Effector memory CD4-positive, alpha-beta T cell (primary cell): ENCODE measurements at places on chromosomes 5 and 9.

DNA sequence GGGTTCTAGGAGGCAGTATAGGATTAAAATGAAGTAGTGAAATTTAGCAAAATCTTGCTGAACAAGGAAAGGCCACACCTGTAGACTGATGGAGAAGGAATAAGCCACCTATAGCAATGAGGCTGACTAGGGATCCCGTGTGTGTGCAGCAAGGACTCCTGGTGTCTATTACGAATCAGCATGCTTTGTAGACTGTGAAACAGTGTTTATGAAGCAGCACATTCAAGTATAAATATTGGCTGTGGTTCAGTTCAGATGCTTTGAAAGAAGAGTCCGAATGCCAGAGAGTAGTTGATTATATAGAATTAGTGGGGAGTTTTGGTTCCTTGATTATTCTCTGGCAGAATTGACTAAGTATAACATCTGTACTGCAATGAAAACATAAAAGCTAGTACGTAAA lies 41.8 kb downstream of the CAST start:
- no peak for DNase-seq

DNA sequence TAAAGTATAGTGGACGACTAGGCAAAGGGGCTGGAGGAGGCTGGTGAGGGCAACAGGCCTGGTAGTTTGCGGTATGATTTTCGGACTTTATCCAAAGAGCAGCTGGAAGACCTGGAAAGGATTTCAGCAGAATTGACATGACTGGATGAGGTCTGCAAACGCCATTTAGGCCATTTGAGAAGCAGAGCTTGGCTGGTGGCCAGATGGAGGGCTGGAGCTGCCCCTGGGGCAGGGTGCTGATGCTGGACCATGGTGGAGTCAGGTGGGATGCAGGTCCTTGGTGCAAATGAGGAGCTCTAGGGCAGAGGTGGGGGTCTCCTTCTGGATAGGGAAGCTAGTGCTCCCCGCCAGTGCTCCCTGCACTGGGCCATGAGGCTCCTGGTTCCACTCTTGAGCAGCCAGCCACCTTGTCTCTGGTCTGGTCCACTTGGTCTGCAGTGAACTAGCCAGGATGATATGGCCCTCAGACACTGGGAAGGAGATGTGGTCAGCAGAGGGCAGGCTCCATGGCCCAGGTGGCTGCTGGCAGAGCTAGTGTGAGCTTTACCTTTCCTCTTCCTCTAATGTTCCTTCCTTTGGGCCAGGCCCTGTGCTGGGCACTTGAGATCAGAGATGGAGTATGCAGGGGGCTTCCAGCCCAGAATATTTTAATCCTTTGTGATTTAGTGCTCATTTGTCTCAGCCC lies 31.4 kb downstream of the COL27A1 start:
- DNase-seq, result no peak

DNA sequence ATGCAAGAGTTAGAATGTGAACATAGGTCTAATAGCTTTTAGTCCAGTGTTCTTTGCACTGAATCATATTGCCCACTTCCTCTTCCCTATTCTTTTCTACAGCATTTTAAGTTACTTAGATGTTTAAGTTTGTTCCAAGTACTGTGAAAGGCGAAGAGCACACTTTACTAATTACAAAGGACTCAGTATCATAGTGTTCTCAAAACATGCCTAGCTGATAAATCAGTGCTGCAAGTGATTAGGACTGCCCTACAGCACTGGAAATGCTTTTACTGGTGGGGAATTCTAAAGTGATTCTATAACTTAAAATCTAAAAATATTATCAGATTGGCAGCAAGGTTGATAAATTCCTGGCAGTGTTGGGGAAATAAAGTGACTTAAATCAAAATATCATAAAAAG lies 177.9 kb upstream of the KCNN2 start:
- no peak for DNase-seq

- no peak for DNase-seq
These were observed 20.8 kb upstream of the CKMT2 start for GRCh38 chr5:81212211-81212751.

DNA sequence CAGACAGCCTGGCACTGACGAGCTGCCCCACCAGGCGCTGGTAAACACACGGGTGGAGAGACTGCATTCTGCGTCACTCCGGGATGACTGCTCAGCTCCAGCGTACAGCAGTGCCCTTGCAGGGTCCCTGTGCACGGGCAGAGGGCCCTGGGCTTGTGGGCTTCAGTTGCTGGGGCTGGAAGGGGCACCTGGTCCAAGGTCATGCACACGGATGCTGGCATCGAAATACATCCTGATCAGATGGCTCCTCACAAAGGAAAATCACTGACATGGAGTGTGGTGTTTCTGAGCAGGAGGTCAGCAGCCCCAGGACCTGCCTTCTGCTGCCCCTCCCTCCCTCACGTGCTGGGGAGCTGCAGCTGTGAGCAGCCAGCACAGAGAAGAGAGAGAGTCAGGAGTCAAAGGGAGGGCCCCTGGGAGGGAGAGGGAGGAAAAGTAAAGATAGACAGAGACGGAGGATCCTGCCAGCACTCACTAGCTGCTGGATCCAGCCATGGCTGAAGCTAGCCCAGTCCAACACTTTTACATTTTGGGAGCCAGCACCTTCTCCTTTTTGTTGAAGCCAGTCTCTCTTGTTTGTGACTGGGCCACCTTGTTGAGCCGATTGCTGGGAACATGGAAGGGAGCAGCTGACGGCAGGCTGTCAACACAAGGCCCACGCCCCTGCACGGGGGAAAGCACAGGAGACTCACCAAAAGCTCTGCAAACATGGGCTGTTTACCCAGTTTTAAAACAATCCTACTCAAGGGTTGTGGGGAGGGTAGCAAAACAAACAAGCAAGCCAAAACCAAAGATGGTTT lies 166.5 kb upstream of the PHYKPL start:
- DNase-seq, result no peak

DNA sequence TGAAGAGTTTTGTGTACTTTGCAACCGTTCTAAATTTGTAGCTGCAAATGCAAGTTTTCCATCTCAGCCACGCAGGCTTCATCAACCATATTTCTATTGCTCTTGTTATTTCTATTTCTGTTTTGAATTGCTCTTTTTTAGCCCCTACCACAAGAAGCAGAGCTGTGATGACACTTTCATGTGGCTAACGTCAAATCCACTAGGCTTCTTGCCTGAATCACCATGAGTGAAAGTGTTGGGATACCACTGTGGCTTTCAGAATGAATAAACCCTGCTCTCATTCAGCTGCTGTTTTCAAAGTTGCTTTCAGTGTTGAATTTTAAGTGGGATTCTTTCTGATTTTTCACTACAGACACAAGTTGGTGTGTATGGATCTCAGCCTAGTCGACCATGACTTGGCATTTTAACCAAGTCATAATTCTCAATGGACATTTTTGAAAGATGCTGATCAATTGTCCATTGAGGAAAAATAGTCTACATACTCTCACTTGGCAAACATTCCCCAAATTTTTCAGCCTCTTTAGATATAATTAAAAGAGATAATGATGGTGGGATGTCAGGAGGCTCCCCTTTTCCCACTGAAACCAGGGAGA lies 41.0 kb upstream of the MTAP start:
- DNase-seq, result no peak
